Activated CD4-positive, CD25-positive, alpha-beta regulatory T cell (primary cell): ENCODE measurements at places on chromosomes 5 and 9.

DNA sequence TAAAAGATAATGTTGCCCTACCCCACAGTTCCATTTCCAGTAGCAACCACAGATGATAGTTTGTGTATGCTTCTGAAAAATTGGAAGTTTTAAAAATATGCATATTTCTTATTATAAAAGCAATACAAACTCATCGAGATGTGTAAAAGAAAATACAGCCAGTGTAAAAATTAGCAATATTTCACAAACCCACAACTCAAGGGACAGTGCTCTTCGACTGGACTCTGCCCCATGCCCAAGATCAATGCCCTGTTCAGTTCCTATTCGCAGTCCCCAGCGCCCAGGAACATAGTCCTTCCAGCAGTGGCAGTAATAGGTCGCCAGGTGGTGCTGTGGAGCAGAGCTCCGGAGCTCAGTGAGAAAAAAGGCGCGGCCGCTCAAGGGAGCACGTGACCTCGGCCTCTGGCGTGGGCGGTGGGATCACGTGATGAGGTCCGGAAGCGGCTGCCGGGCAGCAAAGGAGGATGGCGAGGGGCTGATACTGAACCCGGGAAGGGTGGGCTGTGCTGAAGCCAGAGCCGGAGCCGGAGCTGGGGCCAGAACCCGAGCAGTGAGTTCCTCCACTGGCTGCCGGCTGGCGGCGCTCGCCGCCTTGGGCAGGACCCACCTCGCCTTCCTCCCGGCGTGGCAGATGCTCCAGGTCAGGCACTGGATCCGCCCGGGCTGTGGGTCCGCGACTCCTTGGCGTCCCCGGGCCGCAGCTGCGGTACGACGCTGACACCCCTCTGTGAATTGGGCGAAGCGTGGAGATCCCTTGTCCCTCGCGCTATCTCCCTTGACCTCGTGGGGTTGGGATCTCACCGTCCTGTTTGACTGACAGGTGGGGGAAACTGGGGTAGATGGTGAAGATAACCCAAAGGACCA lies at the start of gene SLC36A1:
SLC36A1 (plus strand) TSS at position 430 of the 864 bp plus-strand sequence. CDS start 11,190 bp downstream, outside the sequence.
- DNase-seq: peak; percentile 94

DNA sequence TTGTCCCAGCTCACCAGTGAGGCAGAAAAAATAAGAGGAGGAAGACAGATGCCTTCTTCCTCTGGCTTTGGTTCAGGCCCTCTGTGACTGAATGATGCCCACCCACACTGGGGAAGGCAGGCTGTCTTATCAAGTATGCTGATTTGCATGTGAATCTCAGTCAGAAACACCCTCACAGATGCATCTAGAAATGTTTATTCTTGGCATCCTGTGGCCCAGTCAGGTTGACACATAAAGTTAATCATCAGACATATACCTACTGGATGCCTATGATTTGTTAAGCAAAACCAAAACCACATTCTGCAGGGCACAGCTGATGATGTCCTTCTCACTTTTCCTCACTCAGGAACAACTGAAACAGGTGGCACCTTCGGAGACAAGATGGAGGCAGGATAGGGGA lies 243.4 kb upstream of the KCNN2 start:
- no peak for DNase-seq

DNA sequence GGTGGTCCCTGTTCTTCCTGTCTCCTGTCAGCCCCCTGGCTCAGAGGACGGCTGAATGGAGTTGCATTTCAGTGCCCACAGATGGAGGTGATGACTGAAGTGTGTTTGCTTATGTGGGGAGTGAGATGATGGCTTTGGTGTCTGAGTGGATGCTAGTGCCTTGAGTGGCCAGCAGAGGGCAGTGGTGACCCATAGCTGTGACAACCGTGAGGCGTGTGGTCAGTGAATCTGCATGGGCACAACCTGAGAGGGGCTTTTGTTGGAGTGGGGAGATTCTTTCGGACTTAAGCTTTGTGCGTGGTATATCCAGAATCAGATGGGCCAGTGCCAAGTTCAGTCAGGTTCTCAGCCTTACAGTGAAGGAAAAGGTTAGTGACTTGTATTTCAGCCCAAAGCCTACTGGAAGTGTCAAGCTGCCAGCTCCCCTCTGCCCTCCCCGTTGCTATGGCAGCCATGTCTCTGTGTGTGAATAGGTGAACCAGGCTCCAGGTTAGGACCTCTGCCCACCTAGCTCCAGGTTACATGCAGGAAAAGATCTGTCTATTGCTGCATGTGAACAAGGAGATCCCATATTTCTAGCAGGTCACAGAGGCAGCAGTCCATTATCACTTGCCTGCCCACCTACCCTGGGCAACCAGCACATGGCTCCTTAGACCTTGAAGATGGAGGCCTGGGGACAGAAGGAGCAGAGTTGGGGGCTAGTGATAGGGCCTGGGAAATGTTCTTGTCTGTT lies 14.7 kb upstream of the CXXC5 start:
- DNase-seq: peak; percentile 34

GRCh38 chr9:69131682-69132081 lies 42.4 kb upstream of the TJP2 start:
- DNase-seq: no peak

DNA sequence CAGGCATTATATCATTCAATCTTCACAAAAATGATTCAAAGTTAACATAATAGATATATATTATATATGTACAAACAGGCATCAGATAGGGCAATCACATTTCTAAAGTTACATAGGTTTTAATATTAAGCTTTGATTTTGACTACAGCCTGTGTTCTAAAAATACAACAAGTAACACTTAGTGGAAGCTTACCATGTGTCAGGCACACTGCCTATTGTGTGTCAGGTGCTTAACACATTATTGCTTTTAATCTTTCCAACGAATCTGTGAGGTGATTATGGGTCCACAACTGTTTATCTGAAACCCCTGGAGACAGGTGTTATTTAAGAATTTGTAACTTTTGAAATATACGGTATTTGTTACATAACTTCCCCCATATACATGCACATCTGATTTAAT lies 25.2 kb downstream of the FBN2 start:
- no peak for DNase-seq

DNA sequence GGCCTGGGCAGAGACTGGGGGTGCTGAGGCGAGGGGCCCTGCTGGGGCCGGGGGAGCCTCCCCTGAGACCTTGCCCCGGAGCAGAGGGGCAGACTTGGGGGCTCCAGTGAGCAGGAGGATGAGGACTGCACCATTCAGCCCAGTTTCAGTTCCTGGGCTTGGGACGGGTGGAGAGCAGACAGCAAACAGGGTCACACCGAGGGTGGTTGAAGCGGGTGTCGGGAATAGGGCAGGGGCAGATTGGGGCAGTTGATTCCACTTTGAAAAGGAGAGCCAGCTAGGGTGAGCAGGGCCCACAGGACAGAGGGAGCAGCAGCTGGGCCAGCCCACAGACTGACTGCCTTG lies 4.5 kb downstream of the GRK6 start:
- DNase-seq: no peak

GRCh38 chr5:105836268-105836667 lies 1834.5 kb downstream of the EFNA5 start:
- no peak for DNase-seq

DNA sequence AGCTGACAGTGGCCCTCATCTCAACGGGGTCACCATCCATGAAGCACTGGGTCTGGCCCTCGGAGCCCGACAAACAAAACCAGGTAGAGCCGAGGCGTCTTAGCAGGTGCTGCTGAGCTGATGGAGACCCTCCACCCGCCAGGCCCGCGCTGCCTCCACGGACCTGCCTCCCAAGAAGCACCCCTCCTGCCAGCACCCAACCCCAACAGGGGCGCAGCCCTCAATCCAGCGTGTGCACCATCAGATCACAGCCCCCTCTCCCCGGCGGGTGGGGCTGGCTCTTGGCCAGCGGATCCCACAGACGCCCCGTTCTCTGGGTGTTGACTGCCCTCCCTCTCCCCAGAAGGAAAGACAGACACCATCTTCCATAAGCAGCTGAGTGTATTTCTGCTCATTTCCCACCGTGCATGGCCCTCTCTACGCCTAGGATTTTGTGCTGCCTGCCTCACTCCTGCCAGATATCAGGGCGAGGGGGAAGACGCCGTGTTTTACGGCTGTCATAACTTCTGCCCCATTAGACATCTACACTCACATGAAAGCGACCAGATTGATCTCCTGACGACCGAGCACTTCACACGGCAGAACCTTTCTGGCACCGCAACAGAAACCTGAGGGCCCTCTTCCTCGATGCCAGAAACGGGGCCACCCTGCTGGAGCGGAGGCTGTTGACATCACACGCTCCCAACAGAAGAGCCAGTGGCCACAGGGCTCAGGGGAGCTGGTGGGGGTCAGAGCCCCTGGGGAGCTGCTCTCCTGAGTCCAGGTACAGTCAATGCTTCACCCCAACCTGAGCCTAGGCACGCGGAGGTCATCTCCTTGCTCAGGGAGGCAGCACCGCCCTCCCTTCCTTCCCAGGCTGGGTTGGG lies 12.4 kb downstream of the NACC2 start:
- DNase-seq: no peak

GRCh38 chr9:114078021-114078780 lies at the start of gene AMBP:
TSS of gene AMBP (minus strand) at chr9:114078300. CDS start at chr9:114078209, 91 bp downstream.
- DNase-seq: no peak

- no peak for DNase-seq
Measured at GRCh38 chr5:157839157-157839795, 19.7 kb downstream of the CLINT1 start.

- no peak for DNase-seq
Measured at GRCh38 chr5:180990882-180991242, 2.2 kb downstream of the BTNL3 start.

GRCh38 chr5:114316167-114316566 lies 45.7 kb upstream of the KCNN2 start:
- DNase-seq: no peak

GRCh38 chr9:79477955-79478771 lies 93.6 kb upstream of the TLE4 start:
- no peak for DNase-seq

GRCh38 chr5:36521838-36522745 lies 84.3 kb upstream of the SLC1A3 start:
- DNase-seq: no peak

DNA sequence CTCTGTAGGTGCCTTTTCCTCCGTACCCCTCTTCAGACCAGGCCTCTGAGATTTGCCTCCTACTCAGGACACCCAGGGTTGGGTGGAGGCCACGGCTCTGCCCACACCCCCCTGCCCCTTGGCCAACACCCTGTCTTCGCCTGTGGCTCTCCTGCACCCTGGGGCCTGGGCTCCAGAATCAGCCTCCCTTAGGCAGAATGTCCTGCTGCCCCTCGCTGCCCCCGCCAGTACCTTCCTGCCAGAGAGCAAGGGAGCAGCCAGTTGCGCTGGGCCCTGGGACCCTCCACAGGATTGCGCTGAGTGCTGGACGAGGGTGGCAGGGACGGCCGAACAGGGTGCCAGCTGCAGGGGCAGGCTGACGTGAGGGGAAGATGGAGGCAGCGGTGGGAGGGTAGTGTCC lies 53.5 kb downstream of the COL5A1 start:
- DNase-seq: no peak

GRCh38 chr5:160504906-160505305 lies 83.3 kb downstream of the PTTG1 start:
- DNase-seq: no peak

GRCh38 chr5:160230686-160231527 lies 1.6 kb downstream of the FABP6 start:
- no peak for DNase-seq

DNA sequence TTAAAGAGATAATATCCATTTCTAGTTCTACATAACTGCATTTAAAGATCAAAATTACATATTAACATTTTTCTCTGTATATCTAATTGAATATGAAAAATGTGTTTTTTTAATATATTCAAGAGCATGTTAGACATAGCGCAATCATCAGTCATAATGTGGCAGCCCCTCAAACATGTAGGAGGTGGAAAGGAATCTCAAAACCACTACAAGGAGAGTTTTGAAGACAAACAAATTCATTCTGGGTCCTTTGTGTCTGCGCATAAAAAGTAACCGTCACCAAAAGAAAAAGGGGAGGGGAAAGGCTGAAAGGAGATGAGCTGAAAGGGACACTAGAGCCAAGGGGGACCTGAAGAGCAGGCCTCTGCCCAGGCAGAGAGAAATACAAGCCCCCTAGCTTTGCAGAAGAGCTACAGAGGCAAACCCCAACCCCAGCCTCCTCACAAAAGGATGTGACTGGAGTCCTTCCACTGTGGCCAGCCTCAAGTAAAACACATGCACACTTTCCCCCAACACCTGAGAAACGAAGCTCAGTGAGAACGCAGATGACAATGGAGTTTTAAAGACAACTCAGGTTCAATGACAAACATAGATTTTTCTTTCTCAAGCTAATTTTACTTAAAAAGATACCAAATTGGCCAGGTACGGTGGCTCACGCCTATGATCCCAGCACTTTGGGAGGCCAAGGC lies 62.0 kb downstream of the MAPKAP1 start:
- DNase-seq: no peak

DNA sequence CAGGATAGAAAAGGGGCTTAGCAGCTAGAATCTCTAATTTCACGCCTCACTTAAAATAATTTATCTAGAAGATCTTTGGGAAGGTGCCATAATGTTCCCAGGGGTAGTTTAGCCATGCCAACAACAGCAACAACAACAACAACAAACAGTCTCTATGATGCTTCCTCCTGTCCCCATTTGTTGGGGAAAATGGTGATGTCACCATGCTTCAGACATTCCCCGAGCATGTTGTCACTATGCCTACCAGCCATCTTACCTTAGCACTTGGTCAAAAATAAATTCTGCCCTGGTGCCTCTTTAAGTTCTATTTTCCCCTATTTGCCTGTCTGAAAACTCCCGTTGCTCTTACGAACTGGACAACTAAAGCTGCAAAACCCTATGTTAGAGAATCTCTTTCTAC lies 76.6 kb downstream of the KCNN2 start:
- no peak for DNase-seq

DNA sequence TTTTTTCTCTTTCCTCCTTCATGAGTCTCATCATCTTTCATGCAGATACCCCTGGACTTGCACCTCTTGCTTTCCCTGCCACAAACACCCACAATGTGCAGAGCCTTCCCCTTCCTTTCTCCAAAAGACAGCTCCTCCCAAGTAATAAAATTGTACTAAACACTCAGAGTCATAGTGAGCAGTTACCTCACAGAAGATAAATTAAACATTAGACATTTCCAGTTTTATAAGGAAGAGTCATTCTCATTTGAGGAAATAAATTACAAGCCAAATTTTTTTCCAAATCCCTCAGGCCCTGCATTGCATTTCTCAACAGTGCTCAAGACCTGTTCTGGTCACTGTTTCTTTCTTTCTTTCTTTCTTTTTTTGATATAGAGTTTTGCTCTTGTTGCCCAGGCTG lies 131.5 kb downstream of the ATPSCKMT start:
- no peak for DNase-seq

GRCh38 chr5:172593306-172593705 lies 47.8 kb upstream of the NEURL1B start:
- DNase-seq: no peak

DNA sequence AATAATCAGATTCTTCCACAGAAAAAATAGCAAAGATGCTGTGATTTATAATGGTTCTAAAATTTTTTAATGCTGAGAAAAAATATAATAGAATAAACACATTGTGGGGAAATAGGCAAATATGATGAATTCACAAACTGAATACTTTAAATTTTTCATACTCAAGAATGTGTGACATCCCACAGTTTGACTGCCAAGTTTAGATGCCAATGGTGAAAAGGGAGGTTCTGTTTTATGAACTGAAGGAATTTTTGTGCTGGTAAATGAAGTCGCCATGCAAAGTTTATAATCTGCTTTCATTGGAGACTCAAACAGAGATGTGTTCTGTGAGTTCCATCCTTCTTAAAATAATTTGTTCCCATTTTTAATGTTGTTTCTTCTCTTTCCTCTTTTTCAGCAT lies 367.5 kb upstream of the ADAMTS16 start:
- no peak for DNase-seq

GRCh38 chr9:136160381-136160841 lies 41.7 kb upstream of the TMEM250 start:
- no peak for DNase-seq

- DNase-seq: no peak
Measured at GRCh38 chr5:109830955-109831502, 141.3 kb downstream of the MAN2A1 start.
